Suppressor macrophage treated with lipopolysaccharide for 1 hour (primary cell): ENCODE measurements at places on chromosomes 6 and 20.

- DNase-seq, result no peak
Measured at GRCh38 chr6:110815015-110815410, 256 bp downstream of the CDK19 start.

GRCh38 chr20:35985806-35986205 lies 17.4 kb downstream of the CNBD2 start:
- DNase-seq, result no peak

- peak; percentile 87 for DNase-seq
Measured at GRCh38 chr6:31270788-31271640, 878 bp downstream of the HLA-C start.

DNA sequence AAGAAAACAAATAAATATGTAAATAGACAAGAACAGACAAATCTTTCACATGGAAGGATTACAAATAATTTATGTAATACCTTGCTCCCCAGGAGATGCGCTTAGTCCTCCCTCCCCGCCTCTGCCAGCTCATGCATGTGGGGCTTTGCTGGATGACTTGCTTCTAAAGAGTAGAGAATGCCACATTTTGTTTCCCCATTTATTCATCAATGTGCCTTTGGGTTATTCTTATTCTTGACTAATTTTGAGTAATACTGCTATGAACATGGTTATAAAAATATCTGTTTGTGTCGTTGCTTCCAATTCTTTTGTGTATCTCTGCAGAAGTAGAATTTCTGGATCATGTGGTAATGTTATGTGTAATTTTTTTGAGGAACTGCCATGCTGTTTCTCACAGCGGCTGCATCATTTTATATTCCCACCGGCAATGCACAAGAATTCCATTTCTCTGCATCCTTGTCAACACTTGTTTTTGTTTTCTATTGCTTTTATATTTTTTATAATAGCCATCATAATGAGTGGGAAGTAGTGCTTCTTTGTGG lies 23.8 kb upstream of the DUSP22 start:
- DNase-seq, result peak; percentile 76

- no peak for DNase-seq
Measured at GRCh38 chr6:47428746-47429664, 48.6 kb upstream of the CD2AP start.

DNA sequence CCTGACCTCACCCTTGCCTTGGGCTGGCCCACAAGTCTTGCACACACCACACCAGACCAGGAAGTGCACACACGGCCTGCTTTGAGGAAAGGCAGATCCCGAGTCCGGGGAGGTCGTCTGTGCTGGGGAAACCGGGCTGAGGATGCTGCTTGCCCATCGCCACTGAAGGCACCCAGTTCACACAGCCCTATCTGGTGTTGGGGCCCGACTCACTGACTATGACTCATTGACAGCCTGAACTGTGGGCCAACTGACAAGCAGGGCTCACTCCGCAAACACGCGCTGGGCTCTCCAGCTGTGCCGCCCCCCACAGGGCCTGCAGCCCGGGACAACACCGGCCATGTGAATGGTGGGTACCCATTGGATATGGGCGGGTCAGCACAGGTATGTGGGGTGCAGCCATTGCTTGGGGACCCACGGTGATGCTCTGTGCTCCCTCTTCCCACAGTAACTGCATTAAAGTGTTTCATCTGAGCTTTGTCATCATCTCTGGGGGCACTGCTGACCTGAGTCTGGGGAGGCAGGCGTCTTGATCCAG lies 1.6 kb downstream of the SAMD10 start:
- DNase-seq, result peak; percentile 72

DNA sequence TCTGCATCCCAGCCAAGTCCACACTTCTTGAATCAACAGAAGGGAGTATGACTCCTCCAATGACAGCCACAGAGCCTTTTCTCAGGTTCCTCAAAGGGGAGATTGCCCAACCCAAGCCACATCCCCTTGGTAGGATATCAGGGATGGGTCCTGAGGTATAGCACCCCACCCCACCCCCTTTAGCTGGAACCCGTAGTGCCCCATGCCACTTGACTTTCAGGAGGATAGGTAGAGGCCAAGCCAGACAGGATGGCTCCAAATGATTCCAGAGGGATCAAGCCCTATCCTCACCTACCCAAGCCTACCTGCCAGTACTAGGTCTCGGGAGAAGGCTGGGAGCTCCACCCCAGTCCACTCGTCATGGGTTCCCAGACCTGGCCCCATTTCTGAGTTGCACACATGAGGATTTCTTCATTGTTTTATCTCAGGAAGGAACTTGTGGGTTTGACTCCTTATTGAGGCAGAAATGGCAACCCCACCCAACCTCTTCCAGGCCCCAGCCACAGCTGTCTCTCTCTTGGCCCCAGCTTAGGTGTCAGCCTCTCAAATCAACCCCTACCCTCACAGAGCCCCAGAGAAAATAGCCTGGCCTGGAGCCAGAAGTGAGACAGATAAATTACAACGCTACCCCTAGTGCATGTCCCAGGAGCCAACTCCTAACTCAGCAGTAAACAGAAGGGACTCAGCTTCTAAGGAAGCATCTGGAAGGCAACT lies 3.6 kb downstream of the CCND3 start:
- peak; percentile 80 for DNase-seq

- DNase-seq, result no peak
Measured at GRCh38 chr6:45105170-45105820, 222.8 kb upstream of the RUNX2 start.

DNA sequence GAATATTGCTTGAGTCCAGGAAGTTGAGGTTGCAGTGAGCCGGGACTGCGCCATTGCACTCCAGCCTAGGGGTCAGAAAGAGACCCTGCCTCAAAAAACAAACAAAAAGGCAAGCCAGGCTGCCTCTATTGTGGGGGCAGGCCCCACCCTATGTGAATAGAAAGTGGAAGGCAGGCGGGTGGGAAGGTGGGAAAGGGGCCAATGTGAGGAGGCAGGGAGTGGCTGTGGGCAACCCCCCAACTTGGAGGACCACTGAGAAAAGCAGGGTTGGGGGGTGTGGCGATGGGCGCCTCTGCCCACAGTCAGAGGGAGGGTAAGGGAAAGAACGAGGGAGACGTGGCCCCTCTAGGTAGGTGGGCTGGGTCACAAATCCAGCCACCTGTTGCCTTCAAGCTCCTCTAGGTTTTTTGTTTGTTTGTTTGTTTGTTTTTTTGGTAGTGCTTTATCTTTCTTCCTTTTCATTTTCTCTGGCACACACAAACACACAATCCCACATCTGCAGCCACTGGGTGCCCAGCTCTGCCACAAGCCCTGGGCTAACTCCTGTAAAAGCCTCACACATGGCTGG lies 5.3 kb upstream of the AP5S1 start:
- DNase-seq, result no peak

DNA sequence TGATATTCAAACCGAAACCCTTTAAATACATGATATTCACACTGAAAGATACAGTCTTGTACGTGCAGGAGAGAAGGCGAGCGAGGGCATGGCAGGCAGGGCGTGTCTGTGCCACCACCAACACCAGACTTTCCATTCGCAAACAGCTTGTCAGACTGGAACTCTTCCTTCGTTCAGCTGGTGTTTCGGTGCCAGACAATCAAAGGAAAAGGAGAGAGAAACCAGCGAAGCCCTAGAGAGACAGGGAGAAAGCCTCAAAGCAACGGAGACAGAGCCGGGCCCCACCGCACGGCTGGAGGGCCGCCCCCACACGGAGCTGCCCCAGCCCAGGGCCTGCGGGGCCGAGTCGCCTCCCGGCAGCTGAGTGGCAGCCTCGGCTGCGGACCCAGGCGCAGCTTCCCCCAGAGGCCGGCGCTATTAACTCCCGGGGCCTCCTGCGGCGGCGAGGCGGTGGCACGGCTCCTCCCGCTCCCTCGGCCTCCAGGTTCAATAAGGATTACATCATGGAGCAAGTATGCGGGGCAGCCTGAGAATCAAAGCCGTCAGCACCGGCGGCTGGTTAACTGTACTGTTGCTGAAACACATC lies 32.1 kb upstream of the NR2E1 start:
- DNase-seq, result peak; percentile 27

GRCh38 chr6:15285682-15286294 lies 39.9 kb downstream of the JARID2 start:
- DNase-seq, result no peak

DNA sequence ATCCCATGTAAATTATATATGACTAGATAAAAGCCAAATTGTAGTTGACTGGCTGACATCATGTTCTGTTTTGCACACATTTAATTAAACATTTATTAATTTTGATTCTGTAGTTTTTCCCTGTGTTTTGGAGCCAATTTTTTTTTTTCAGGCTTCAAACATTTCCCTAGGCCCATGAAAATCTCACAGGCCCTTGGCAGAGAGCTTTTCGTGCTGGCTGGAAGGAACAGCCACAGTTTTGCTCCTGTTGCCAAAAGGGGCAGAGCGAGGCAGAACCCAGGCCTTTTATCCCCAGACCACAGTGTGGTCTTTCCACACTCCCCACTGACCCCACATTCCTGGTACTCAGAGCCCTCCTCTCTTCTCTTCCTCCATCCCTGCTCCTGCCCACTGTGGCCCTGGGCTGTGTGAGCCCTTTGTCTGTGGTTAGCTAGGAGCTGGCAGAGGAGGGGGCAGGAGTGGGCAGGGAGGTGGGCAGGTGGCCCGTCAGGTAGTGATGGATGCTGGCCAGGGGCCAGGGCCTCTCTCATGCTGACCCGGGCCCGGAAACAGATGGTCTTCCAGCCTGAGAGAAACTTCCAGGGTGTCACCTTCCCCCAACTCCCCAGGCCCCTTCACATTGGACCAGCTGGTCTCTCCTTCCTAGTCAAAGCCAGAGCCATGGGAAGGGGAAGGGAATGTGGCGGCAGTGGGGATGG lies 19.4 kb upstream of the CCM2L start:
- DNase-seq, result no peak

DNA sequence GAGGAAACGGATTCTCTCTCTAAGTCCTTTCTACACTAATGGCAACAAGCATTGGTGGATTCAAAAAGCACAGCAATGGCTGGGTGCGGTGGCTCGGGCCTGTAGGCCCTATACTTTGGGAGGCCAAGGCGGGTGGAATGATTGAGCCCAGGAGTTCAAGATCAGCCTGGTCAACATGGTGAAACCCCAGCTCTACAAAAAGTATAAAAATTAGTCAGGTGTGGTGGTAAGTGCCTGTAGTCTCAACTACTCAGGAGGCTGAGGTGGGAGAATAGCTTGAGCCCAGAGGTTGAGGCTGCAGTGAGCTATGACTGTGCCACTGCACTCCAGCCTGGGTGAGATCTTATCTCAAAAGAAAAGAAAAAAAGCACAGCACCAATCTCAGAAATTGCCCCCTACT lies 19.3 kb downstream of the PAQR8 start:
- no peak for DNase-seq

DNA sequence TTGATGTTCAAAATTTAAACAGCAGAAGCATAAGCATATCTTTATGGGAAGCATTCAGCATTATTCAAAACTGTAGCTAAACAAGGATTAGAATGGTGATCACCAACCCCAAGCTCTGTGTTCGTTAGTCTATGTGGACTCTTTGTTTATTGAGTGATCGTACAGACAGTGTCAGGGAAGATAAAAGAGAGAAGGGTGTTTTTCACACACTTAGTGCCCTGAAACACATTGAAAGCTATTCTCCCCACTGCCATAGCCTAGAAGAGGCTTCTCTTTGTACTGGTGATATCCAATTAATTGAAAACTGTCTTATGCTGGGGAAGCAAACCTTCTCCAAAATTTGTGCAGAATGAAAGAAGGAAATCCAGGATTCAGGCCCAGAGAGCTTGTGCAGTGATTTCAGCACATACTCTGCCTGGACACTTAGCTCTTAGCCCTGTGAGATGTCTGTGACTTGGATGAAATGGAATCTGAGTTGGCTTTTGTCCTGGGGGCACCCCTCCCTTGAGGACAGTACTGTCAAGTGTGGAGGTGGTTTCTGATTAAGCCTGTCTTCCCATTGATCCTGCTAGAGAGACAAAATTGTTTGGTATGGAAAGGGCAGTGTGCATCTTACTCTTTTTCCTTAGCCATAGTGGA lies 125.7 kb upstream of the MTHFD1L start:
- no peak for DNase-seq

GRCh38 chr6:2514965-2515543 lies 235.7 kb downstream of the MYLK4 start:
- DNase-seq, result no peak

DNA sequence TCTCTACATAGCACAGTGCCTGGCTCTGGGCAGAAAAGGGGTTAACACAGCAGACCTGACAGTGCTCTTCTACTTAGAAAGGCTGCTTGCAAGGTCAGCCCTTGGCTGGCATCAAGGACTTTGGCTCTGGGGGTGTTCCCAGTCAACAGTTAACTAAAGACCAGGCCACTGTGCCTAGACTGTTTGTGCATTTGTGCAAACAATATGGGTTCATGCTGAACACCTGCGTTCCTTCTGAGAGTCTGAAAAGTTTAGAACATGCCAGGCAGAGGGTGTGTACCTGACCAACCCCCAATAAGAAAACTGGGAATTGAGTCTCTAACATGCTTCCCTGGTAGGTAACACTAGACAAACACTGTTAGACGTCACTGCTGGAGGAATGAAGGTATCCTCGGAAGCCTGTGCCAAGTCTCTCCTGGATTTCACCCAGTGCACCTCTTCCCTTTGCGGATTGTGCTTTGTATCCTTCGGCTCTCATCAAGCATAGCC lies 110.7 kb downstream of the PDE10A start:
- DNase-seq, result no peak

DNA sequence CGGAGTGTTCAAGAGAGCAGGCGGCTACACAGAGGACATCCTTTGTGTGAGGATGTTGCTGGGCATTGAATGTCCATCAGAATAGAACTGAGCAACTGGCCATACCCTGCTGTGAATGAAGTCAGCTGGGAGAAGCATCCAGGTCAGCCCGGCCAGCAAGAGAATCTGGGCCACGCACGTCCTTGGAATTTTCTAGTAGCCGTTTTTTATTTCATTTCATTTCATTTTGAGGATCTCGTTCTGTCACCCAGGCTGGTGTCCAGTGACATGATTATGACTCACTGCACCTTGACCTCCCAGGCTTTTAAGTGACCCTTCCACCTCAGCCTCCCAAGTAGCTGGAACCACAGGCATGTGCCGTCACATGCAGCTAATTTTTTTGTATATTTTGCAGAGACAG lies 97.9 kb downstream of the SSR1 start:
- no peak for DNase-seq

- DNase-seq, result peak; percentile 62
Measured at GRCh38 chr20:32585011-32585585, at the start of gene NOL4L. Gene NOL4L, minus strand, starts transcription at chr20:32585333. Its CDS starts 443 bp downstream, at chr20:32584890.

DNA sequence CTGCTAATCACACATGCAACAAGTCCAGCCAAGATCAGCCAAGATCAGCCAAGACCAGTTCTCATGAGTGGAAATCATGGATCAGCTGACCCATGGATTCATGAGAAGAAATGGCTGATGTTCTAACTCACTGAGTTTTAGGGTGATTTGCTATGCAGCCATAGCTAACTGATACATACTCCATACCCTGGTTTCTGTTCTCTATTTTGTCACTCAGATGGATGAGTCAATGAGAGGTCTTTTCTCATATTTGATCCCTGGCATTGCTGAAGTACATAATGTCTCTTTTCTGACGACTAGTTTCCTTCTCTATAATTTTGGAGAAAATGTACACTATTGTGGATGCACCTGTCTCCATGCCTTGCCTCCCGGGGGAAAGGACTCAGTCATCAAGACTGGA lies 118.4 kb upstream of the LY86 start:
- DNase-seq, result peak; percentile 59

DNA sequence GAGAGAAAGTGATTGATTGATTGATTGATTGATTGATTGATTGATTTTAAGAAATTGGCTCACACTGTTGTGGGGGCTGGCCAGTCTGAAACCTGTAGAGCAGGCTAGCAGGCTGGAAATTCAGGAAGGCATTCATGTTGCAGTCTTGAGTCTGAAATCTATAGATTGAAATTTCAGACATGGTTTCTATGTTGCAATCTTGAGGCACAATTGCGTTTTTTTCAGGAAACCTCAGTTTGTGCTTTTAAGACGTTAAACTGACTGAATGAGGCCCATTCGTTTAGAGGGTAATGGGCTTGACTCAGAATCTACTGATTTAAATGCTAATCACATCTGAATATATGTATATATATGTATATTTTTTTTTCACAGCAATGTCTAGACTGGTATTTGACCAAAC lies 106.3 kb downstream of the STXBP5 start:
- DNase-seq, result no peak
